Mucosa of descending colon (tissue), 3 donors: ENCODE measurements at places on chromosomes 3 and 15.

DNA sequence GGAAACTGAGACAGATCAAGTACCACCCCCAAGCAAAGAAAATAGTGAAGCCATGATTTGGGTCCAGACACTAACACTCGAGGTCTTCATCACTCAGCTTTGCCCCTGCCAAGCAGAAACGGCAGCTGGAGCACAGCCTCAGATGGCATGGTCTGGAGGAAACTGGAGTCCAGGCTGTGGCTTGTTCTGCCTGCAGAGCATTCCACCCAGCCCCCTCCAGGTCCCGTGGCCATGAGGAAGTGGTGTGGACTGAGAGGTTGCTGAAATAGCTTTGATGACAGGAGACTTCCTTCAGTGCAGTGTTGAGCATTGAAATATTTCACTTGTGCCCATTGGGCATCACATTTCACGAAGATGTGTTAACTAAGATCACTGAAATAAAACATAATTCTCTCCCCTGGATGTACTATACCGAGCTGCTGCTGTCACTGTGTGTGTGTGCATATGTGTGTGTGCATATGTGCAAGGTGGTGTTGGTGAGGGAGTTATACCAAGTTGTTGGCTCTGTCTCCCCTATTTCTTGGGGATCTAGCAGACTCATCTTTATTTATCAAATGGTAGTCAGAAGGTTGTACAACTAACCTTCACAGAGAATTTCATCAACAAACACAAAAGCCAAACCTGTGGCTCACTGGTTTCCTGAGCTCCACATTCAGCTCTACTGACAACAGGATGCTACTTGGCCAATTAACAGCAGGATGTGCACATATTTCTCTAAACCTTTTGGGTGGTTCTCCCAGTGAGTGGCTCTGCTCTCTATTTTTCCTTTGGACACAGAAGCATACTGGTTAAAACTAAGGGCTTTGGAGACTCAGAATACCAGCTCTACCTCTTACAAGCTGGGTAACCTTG lies 660.1 kb upstream of the CFAP20DC start:
- DNase-seq, result peak; percentile 38

DNA sequence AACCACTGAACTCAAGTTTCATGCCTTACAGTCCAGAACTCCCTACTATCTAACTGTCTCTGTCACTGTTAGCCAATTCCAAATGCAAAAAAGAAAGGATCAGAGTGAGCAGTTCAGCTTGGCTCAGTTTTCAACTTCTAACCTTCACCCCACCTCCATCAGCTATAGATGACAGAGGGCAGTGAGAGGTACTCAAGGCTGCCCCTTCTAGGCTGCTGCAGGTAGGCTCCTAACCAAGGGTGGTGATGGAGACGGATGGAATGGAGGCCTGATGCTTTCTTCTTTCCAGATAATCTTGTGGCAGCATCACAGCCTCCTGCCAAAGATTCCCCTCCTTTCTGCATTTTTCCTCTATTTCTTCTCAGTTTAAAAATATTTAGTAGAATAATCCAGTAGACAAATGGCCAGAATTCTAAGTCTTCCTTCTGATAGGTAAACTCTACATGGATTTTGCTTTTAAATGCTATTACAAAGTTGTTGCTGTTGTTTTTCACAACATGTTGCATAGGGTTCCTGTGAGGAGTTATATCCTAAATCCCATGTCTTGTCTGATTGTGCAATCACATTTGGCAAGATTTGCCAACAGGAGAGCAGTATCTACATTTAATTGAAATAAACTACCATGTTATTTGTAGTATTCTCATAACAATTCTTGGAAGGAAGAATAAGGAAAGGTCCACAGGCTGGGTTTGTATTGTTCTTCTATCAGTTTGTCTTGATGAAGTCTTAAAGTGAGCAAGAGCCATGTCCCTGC lies 301.6 kb upstream of the TRIM42 start:
- DNase-seq, result no peak

DNA sequence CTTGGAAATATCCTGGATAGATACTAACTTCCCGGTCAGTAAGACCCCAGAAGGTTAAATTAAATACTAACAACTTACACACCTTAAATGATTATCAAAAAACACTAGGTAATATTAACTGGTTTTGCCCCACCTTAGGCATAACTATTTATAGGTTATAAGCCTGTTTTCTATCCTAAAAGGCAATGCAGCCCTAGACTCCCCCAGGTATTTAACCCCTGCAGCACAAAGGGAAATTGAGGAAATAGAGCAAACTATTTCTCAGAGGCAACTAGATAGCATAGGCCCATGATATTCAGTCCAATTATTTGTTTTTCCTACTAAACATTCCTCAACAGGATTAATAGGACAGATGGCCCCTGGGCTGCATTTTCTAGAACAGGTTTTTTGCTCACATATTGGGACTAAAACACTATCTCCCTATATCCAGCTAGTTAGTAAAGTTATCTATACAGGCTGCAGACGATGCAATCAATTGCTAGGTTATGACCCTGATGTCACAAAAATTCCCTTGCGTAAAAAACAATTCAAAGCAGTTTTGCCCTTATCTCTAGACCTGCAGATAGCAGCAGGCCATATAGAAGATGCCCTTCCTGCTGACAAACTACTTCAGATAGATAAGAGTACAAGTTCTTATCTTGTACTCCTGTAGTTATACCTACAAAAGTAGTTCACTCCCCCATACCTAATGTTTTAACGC lies 221.3 kb downstream of the DTWD1 start:
- no peak for DNase-seq

DNA sequence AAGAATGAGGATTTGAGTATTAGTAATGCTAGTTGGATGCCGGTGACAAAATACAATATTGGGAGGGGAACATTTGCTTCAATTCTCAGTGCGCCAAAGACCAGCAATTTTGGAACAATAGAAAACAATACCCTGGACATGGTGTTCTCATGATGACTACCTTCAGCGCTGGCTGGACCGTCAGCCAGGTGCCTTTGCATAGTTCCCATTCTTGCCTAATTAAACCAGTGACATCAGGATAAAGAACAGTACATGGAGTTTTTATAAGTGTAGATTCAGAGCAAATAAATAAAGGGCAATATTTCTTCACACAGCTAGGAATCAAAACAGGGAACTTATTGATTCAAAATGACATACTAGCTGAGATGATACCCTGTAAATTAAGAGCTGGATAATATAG lies 404.8 kb upstream of the RORA start:
- DNase-seq, result no peak

DNA sequence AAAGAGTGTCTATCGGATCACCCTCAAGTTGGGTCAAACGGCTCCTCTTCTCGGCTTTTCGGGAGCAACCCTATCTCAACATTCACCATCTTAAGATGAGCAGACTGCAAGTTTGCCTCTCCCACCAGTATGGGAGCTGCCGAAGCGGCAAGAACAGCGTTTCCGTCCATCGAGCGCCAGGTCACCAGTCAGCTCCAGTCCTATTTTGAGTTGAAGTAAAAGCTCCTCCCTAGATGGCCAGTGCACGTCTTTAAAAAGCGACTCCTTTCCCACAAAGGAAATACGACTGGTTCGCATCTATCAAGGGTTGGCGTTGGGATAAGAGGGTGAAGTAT lies 369 bp upstream of the U2SURP start:
- DNase-seq, result no peak

DNA sequence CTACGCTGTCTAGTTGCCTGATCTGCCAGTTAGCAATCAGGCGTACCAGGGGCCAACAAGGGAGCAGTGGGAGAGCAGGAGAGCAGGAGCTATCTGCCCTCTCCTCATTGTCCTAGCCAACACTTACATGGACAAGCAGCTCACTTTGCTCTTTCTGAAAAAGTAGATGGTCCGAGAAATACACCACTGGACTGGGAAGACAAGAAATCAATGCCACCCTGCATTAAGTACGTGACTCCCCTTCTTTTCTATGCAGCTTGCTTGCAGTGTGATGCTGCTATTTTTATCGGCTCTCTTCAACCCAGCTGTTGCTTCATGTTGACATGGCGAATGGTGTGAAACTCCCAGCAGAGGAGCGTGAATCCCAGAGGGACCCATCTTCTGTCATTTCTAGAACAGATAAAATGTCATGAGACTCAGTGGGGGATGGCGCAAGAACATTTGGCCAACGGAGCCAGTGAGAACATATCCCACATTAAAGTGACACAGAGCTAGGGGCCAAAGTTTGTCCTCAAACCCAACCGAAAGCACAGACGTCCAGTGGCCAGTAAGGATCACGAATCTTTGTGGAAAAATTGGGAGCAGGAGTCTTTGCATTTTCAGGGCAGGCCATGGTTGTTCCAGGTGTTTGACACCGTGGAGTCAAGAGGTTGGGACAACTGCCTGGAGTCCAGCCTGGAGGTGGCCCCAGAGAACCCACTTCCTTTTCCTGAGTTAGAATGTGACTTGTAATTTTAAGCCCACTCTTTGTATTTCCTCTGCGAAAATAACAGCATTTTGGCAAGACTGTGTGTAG lies 53.7 kb upstream of the MEF2A start:
- DNase-seq, result no peak

- DNase-seq, result no peak
Measured at GRCh38 chr3:100329800-100330489, 4.6 kb upstream of the NIT2 start.

DNA sequence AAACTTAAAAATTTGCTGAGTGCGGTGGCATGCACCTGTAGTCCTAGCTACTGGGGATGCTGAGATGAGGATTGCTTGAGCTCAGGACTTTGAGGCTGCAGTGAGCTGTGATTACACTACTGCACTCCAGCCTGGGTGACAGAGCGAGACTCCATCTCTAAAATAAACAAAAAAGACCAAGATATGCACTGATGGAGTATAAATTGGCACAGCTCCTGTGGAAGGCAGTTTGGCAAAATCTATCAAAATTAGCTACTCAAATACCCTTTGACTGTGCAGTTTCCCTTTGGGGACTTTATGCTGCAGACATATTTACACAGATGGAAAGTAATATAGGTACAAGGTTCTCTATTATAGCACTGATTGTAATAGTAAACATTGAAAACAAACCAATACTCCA lies 18.1 kb upstream of the U2SURP start:
- no peak for DNase-seq

- no peak for DNase-seq
Measured at GRCh38 chr3:151436675-151437446, 24.0 kb downstream of the IGSF10 start.

- DNase-seq, result peak; percentile 35
Measured at GRCh38 chr15:22786868-22787698, 639 bp downstream of the NIPA1 start.

DNA sequence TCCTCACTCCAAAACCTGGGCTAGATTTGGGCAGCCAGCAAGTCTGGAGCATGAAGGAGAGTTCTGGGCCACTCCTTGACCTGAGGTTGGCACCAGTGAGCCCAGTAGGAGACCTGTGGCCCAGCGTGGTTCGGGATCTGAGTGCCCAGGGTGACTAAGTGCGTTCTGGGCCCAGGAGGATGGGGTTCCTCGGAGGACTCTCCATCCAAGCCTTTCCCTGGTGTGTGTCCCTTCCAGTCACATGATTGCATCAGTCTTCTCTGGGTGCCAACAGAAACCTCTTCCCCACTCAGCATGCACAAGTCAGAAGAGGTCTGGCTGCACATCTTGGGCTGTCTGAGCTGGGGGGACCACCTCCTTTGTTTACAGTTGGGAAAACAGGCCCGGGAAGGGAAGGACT lies 14.9 kb downstream of the TMEM43 start:
- no peak for DNase-seq
